ENCODE measurements at places on chromosomes 4 and X.

DNA sequence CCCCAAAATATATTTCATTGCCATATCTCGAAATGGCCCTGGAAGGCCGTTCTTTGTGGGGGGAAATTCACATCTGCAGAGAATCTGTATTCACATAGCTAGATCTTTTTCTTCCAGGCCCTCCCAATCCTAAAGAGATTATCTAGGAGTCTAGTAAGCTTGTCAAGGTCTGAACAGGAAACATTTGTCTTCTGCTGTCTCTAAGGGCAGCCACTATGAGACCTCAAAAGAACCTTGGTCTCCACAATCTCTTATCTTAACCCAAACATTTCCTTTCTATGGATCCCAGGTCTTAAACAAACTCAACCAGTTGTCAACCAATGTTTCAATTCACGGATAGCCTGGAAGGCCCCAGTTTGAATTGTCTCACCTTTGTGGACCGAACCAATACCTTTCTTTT lies 45.0 kb downstream of the CRLF2 start:
- no peak for DNase-seq

- DNase-seq: no peak
These were observed 16.7 kb upstream of the S100P start for GRCh38 chr4:6676722-6677558.

DNA sequence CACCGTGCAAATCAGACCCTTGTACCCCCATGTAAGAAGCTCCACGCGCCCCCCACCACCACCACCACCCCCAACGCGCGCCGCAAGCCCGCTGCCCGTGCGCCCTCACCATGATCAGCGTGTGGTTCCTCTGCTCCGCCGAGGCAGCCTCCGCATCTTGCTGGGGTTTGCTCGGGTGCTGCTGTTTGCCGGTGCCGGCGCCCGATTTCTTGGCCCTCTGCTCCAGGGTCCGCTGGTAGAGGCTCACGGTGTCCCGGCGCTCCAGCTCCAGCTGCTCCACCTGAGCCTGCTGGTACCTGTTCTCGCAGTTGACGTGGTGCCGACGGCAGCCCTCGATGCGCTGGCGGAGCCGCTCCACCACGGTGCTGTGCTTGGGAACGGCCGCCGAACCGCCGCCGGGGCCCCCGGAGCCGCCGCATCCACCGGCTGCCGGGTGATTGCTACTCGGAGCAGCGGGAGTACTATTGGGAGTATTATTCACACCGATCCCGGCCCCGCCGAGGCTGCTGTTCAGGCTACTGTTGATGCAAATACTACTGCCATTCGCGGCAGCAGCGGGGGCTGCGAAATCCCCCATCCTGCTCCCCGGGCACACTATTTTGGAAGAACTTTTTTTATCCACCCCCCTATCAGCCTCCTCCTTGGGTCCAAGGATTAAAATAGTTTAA lies 1.1 kb downstream of the MAML3 start:
- DNase-seq: peak; percentile 39

DNA sequence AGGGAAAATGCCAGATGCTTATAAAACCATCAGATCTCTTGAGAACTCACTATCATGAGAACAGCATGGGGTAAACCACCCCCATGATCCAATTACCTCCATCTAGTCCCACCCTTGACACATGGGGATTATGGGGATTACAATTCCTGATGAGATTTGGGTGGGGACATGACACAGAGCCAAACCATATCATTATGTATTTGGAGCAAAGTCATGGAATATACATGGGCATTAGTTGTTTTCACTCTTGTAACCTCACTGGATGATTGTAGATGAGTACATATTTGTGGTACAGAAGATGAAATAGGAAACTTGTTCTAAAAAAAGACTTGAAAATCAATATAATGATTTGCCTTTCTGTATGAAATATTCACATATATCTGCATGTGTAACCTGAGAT lies 674.5 kb upstream of the BOD1L1 start:
- DNase-seq: no peak

DNA sequence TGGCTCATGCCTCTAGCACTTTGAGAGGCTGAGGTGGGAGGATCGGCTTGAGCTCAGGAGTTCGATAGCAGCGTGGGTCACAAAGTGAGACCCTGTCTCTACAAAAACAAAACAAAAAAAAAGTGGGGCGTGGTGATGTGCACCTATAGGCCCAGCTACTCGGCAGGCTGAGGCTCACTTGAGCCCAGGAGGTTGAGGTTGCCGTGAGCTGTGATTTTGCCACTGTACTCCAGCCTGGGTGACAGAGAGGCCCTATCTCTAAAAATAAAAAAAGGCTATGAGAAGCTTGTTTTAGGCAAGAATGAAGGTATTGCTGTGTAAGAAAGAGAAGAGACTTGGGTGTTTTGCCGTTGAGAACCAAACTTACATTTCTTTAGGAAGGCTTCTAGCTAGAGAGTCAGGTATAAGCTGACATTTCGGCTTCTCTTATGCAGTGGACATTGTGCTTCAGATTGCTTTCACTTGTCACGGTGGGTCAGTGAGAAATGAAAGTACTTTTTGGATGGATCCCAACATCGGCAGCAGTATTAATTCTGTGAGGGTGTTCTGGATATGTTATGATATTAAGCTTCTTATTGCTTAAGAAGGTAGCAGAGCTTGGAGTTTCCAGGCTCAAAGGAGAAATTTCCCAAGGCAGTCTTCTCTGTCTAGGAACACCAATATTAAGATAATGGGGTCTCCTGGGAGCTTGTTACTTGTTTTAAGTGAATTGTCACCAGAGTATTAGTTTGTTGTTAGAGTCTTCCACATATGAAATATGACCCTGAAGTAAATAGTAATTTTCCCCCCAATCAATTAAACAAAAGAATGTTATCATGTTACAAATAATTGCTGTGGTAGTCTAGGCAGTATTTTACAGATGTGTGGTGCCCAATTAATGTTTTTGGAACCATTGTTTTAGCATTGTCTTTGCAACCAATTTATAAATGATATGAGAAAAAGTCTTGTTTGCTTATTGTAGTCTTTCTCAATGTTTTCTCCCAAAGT lies 17.6 kb downstream of the TMEM131L start:
- DNase-seq: no peak

DNA sequence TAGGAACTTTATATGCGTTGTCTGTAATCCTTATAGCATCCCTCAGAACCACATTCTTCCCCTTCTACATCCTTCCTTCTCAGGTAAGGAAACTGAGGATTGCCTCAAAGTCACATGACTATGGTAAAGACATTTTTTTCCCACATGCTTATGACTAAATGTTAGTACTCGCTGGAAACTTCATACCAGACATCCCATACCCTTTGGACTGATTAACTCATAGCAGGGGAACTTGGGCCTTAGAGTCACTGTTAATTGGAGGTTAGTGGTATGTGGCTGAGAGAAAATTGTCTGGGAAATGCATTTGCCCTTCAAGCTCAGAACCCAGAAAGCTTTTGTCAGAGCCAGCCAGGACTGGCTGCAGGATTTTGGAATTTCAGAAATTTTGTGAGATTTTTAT lies 155.0 kb downstream of the RELL1 start:
- DNase-seq: no peak

GRCh38 chr4:5970381-5971077 lies 47.7 kb downstream of the C4orf50 start:
- DNase-seq: no peak

GRCh38 chr4:113763029-113763285 lies 1.4 kb upstream of the CAMK2D start:
- DNase-seq: no peak

Measured in activated CD4-positive, alpha-beta T cell treated with anti-CD3 and anti-CD28 coated beads for 1 hour (primary cell).